ENCODE measurements at places on chromosomes 5 and 9.
A peak's percentile ranks its signal among the peaks of the same experiment; 100 is the strongest.

- H3K27me3 ChIP-seq, result no peaks in the 10 kb centered on the region
- H3K36me3 ChIP-seq, result no peaks in the 10 kb centered on the region
- no peaks in the 10 kb centered on the region for H3K4me1 ChIP-seq
- no peak for DNase-seq
- H3K4me3 ChIP-seq, result no peak overlapping the region
Measured at GRCh38 chr5:3905521-3905920, 309.9 kb downstream of the IRX1 start.

DNA sequence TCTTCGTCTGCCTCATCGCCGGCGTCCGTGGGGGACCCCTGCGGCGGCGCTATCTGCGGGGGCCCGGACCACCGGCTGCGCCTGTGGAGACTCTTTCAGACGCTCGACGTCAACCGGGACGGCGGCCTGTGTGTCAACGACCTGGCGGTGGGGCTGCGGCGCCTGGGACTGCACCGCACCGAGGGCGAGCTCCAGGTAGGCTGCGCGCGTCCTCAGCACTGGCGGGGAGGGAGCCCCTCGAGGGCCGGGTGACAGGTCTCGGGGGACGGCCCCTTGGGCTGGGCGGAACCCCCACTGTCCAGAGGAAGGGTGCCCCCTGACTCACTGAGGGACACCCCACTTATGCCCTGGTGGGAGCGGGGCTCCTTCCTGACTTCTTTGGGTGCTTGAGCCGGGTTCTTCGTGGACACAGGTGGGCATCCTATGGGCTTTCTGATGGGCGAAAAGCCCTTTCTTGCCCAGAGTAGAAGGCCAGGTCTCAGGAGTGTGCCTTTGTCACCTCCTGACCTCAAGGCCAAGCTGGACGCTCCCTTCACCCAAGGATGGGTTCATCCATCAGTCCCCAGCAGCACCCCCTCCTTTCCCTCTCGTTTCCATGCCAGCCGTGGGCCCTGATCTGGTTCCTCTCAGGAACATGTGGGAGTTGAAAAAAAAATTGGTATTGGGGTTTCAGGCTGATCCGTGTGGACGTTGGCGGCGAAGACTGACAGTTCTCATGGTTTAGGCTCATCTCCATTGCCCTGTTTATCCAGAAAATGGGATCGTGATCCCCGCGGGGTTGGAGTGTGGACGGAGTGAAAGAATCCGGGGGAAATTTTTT is 564 bp downstream of the SLC25A25 start:
- peaks cover 45% of the 10 kb centered on the region for H3K4me1 ChIP-seq
- H3K27me3 ChIP-seq, result no peaks in the 10 kb centered on the region
- peak overlapping the region; percentile 40 for H3K27ac ChIP-seq

- no peak for DNase-seq
- H3K4me3 ChIP-seq, result no peak overlapping the region
Measured at GRCh38 chr9:6777213-6777902, 19.6 kb downstream of the KDM4C start.

- H3K4me1 ChIP-seq, result no peaks in the 10 kb centered on the region
- no peak overlapping the region for H3K27ac ChIP-seq
- no peak overlapping the region for H3K4me3 ChIP-seq
- H3K36me3 ChIP-seq, result peaks cover 5% of the 10 kb centered on the region
Measured at GRCh38 chr9:77402286-77402685, 225.0 kb downstream of the VPS13A start.

GRCh38 chr5:104541141-104541785 is 978.7 kb upstream of the NUDT12 start:
- no peak for DNase-seq
- H3K36me3 ChIP-seq, result no peaks in the 10 kb centered on the region
- H3K27ac ChIP-seq, result no peak overlapping the region
- no peaks in the 10 kb centered on the region for H3K27me3 ChIP-seq
- no peaks in the 10 kb centered on the region for H3K4me1 ChIP-seq
- no peak overlapping the region for H3K4me3 ChIP-seq
